ENCODE measurements at places on chromosomes 13 and 19.

DNA sequence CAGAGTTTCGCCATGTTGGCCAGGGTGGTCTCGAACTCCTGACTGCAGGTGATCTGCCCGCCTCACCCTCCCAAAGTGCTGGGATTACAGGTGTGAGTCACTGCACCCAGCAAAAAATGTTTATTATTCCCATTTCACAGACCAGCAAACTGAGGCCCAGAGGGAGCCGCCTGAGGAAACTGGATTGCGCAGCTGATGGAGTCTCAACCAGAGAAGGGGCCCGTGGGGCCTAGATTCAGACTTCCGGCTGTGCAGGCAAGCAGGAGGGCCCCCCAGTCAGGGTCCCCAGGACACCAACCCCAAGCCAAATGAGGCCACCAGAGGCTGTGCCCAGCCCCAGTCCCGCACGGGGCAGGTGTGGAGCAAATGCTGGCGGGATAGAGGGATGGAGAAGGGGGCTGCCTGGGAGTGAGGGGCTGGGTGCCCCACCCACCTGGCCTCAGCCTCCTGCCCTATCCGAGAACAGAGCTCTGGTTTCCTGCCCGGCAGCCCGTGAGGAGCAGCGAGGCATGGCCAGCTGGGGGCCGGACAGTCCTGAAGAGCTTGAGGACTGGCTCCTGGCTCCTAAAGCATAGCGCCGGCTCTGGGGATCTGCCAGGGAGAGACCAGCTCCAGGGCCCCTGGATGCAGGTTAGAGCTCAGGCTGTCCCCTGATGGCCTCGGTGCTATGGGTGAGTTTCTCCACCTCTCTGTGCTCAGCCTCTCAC lies 22.0 kb downstream of the MISP start:
- no peak for DNase-seq

GRCh38 chr19:43700395-43701000 lies 15.4 kb upstream of the IRGC start:
- peak; percentile 27 for DNase-seq

GRCh38 chr13:58617880-58618665 lies 986.5 kb downstream of the PCDH17 start:
- no peak for DNase-seq

DNA sequence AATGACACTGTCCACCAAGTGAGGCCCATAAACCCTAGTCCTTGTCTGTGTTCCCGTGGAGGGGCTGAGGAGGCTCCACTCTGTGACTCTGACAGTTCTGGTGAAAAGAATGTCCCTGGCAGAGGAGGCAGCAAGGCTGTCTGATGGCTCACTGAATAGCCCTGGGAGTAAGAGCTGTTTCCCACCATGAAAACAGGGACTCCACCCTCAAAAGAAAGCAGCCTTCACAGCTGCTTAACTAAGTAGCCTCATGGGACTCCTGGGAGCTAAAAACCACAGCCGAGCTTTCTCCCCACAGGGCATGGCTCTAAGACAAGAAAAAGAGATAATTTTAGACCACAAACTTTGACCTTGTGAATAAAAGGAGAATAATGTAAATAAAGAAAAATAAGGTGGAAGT lies 135.1 kb upstream of the FRY start:
- no peak for DNase-seq

GRCh38 chr13:76271728-76272232 lies 614.4 kb downstream of the KCTD12 start:
- no peak for DNase-seq

DNA sequence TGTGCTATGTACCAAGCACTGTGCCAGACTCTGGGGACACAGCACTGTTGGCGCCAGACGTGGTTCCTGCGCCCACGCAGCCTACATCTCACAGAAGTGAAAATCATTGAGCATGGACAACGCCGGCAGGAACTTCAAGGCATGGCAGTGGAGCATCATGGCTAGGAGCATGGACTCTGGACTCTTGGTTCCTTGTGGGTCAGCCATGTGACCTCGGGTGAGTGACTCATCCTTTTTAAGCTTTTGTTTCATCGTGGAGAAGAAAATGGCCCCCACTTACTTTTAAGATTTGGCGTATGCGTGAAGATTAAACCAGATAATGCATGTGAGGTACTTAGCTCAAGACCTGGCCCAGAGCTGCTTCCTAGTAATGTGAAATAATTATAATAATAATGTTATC lies 988.5 kb downstream of the UQCRFS1 start:
- no peak for DNase-seq

DNA sequence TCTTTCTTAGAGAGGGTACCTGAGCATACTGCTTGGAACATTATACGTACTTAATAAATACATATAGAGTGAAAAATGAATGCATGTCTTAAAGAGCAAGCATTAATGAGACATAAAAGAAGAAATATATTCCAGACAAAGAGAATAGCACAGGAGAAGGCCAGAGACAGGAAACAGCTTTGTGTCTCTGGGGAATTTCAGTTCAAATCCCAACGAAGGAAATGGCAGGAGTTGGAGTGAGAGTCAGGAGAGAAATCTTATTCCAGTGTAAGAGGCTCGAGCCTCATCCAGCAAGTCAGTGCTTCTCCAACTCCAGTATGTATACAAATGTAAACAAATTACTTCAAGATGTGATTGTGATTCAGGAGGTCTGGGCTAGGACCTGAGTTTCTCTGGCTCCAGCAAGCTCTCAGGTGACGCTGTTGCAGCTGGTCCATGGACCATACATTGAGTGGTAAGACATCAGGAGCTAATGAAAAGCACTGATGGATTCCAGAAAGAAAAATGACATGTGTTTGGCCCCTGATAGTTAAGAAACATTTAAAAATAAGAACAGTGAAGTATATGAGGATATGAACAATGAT lies 108.2 kb downstream of the RAP2A start:
- no peak for DNase-seq

GRCh38 chr19:51689751-51690453 lies 3.2 kb upstream of the SPACA6 start:
- DNase-seq: peak; percentile 44

- DNase-seq: no peak
These were observed 310.3 kb downstream of the KLF5 start for GRCh38 chr13:73369095-73369494.

Measured in posterior cingulate gyrus (tissue), 11 donors.